ENCODE measurements at places on chromosomes 11 and 22.

DNA sequence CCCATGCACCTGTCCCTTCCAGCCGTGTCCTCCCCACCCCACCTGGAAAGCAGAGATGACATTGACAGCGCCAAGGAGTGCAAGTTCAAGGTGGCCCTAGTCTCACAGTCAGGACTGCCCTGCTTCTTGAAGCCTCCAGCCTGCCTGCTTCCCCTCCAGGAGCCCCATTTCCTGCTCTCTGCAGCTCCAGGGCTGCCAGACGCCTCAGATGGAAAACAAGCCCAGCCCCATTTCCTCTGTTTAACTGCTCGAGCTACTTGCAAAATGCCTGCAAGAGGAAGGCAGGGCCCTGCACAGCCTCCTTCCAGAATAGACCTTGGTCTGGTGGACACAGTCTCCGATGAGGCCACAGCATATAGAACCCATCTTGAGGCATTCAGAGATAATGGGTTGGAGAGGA is 5.0 kb upstream of the DGKZ start:
- DNase-seq = no peak

- DNase-seq = no peak
Measured at GRCh38 chr11:3153291-3153861, 11.7 kb downstream of the OSBPL5 start.

- DNase-seq = no peak
Measured at GRCh38 chr11:104306862-104307474, 143.0 kb upstream of the PDGFD start.

GRCh38 chr11:33723238-33723881 is 12.9 kb downstream of the CD59 start:
- no peak for DNase-seq

- no peak for DNase-seq
Measured at GRCh38 chr11:72001285-72001684, 2.6 kb downstream of the IL18BP start.

DNA sequence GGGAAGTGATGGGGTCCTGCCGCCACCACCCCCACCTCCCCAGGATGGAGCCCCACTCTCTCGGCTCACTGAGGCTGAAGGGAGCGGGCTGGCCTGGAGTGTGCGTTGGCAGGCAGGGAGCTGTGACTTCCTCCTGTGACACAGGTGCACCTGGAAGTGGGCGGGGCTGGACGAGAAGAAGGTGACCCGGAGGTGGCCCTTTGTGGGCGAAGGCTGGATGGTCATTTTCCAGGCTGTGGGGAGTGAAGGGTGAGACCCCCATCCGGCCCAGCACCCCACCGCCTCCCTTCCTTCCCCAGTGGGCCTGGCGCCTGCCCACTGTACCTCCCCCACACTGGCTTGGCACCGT is 15.3 kb downstream of the IL17REL start:
- DNase-seq = no peak

DNA sequence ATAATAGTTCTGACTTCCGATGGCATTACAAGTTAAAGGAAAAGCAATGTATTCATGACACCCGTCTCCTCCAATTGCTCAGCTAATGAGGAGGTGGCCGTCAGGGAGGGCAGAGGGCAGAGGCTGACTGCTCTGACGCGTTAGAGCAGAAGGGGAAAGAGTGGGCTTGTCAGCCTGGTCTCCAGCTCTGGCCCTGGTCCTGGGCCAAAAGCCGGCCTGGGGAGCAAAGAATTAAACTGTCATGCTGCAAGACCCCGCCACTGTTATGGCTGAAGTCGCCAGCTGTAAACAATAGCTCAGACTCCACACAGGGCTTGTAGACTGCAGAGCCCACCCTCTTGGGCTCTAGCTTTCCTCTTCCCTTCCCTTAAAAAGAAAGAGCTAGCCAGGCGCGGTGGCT is 119.7 kb downstream of the NAT10 start:
- no peak for DNase-seq

GRCh38 chr22:41092023-41092817 is at the start of gene EP300:
Gene EP300, plus strand, starts transcription at chr22:41092592. Its CDS starts 413 bp downstream, at chr22:41093005.
- peak; percentile 79 for DNase-seq

GRCh38 chr11:3885855-3886254 is 30.4 kb downstream of the STIM1 start:
- DNase-seq = no peak

GRCh38 chr22:28750471-28750881 is 8.6 kb downstream of the HSCB start:
- no peak for DNase-seq

DNA sequence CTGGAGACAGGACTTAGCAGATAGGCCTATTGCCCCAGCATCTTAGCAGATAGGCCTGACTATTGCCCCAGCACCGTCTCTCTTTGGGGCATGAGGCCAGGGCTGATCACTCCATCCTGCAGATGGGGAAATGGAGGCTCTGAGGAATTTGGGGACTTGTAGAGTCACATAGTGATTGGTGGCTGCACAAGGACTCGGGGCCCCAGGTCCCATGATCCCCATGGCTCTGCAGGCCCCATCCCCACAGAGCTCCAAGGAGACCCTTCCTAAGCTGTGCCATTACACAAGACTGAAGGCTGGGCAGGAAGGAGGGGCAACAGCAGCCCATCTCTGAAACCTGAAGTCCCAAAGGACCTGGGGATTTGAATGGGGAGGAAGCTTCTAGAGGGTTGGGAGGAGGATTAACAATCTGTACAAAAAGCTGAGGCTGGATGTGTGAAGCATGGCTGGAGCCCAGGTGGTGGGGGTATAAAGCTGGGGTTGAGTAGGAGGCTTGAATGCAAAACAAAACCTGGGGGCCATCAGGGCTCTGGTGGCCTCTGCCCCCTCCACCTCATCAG is 1.6 kb downstream of the ARAP1 start:
- DNase-seq = no peak

- DNase-seq = no peak
Measured at GRCh38 chr22:26534874-26535602, 22.8 kb upstream of the TFIP11 start.

- no peak for DNase-seq
Measured at GRCh38 chr11:104918113-104918824, 20.0 kb upstream of the CASP12 start.

DNA sequence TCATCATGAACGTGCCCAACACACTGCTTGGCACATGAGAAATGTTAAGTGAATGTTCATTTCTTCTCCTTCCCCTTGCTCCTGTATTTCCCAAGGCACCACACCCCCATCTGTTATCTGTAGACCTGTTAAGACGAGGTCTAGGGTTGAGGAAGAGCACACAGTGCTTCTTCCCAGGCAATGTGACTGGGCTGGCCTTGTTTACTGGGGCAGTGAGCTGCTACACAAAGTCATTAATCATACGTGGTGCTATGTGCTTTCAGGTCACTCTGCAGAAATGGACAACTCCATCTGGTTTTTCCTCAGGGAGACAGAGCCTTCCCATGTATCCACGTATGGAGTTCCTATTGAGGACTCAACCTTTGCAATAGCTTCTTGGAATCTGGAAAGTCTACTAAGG is 118.7 kb downstream of the KCNC1 start:
- no peak for DNase-seq

- DNase-seq = no peak
Measured at GRCh38 chr11:36264011-36264972, 24.9 kb downstream of the COMMD9 start.

DNA sequence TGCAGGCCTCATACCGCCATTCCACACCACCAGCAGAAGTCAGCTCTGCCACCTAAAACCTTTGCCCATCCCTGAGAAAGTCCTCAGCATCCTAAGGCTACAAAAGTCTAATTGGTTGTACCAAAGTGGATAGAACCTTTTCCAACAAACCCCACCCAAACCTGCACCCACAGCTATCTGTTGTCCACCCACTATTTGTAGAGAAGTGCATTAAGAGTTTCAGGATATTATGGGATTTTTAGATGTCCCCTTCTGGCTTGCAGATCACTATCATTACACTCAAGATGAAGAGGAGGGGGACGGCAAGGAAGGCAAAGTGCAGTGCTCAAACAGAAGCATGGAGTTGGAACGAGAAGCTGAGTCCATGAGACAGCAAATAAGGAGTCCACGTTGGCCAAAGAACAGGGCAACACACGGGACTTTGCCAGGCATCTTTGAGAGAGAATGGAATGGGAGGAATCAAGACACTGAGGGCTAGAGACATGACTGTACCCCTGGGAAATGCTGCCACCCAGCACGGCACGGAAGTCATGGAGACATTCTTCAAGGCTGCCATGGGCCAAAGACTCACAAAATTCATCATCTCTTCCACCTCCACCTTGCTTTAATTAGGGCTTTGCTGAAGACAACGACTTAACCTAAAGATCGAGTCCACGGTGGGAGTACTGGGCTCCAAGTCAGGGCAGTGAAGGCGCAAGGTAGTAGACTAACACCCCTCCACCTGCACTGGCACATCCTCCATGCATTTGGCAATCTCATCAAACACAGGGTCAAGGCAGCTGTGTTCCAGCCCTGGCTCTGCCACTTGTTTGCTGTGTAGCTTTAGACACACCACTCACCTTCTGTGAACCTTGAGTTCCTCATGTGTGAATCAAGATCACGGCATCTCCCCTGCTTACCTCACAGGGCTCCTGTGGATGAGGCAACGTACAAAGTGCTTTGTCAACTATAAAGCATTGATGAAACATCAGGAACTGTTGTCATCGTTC is 112.9 kb upstream of the TMEM45B start:
- no peak for DNase-seq

DNA sequence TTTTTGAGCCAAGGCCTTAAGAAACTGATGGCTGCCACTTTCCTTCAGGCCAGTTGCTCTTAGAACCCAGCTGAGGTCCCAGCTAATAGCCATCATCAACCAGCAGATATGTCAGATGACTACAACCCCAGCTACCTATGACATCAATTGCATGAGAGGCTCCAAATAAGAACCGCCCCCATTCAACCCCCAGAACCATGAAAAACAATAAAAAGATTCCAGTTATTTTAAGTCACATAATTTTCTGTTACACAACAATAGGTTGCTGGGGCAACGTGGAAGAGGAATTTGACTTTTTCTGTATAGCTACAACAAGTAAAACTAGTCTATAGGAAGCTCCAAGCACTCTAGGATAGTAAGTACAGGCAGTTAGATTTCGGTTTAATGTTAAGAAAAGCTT is 216.3 kb upstream of the MTNR1B start:
- DNase-seq = no peak

DNA sequence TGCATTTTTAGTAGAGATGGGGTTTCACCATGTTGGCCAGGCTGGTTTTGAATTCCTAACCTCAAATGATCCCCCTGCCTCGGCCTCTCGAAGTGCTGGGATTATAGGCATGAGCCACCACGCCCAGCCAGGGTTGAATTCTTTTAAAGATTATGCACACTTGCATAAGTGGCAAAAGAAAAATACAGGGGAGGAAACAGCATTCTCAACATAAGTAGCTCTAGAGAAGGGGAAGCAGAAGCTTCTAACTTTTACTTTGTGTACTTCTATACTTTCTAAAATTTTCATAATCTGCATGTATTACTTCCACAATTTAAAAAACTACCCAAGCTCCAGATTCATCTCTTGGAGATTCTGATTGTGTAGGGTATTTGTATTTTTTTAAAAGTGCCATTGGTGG is 108.0 kb downstream of the SLC1A2 start:
- no peak for DNase-seq

DNA sequence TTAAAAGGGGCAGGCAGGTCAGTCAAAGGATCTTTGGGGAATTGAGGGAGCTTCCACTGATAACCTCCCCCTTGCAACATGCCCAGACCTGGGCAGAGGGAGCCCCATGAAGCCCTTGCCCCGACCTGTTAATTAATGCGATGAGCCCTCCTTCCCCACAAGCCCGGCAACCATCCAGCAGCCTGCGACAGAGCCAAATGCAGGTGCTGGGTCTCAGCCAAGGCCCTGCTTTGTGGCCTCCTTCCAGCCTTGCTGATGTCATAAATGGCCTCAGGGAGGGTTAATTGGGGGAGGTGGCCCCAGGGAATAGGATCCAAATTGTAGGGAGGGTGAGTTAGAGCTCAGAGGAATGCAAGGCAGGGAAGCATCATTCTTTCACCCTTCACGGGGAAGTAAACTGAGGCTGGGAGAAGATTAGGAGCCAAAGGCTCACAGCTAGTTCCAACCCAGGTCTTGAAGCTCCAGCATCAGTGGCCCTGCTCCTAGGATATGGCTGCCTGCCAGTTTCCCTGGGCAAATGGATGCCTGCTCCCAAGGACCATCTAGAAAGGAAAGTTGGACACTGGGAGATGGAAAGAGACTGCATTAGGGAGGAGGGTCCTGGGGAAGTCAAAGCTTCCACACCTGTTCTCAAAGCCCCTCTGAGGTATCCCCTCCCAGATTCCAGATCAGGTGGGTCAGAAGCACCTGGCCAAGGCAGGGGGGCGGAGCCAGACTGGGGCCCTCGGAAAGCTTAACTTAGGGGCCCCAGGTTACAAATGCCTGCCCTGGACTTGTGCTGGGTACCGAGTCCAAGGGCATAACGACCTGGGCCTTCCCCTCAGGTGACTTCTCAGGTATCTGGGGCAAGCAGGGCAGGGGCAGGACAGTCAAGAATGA is 34.1 kb downstream of the LMO1 start:
- DNase-seq = no peak

DNA sequence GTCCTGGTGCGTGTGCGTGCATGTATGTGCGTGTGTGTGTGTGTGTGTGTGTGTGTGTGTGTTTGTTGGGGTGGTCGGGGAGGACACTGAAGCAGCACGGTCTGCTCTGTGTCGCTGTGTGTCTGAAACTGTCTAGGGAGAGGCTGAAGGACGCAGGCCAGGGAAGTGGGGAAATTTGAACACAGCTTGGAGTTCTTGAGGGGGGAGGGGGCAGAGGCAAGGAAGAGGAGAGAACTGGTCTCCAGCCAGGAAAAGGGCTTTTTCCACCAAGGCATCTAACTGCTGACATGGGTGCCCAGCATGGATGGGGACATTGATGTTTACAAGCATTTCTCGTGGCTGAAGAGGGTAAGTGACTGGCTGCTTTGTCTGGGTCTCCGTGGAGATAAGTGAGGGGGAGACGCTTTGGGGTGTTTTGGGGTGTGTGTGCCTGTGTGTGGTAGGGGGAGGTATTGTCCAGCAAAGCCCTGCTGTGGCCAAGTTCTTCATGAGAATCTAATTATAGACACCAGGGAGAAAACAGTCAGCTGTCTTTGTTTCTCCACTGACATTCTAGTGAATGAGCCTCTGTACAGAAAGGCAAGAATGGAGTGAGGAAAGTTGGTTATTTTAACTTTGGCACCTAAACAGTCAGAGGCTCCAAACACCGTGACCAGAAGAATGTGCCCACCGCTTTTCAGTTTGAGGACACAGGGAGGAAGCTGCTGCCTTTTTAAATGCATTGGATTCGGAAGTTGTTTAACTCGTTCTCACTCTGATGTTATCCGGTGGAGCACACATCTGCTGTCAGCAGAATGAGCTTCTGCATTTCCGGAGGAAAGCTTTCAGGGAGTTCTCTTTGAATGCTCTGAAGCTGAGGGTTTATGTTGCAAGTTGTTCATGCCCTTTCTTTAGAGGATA is 63.7 kb downstream of the PPFIBP2 start:
- DNase-seq = no peak

DNA sequence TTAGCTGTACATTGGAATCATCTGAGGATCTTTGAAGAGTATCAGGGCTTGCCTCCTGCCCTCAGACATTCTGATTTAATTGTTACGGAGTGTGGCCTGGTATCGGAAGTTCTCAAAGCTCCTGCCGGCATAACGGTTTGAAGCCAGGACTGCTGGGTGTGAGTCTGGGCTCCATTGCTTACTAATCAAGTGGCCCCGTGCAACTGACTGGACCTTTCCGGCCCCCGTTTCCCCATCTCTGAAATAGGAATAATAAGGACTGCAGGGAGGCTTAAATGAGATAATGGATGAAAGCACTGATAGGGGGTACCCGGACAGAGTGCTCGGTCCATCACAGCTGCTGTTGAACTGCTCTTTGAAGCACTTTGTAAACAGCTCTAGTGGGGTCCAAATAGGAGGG is 1.7 kb downstream of the PLEKHB1 start:
- no peak for DNase-seq

- no peak for DNase-seq
Measured at GRCh38 chr11:14956111-14956510, 16.0 kb downstream of the CALCA start.

Data from activated CD4-positive, alpha-beta T cell treated with anti-CD3 and anti-CD28 coated beads for 24 hours (primary cell).